MCF 10A (cell line): ENCODE measurements at places on chromosomes 1 and 21. TPM values are rescaled to one million over a fixed set of nuclear protein-coding genes. Genes with fewer than 3 reads are reported as not detected.

The CYYR1 gene
- total RNA-seq, result not detected in 2 replicates

The ADCY10 gene
- 0.12 and 0.35 TPM in 2 replicates for total RNA-seq

The SPRR1A gene
- not detected in 2 replicates for total RNA-seq

The WNT3A gene
- 0.10 TPM in 1 of 2 replicates, not detected in the other for total RNA-seq

The LRRC39 gene
- 0.65 and 0.74 TPM in 2 replicates for total RNA-seq

The DNAJC28 gene
- total RNA-seq, result 0.28 and 0.39 TPM in 2 replicates

The PPP1R8 gene
- total RNA-seq, result 48.6 and 51.1 TPM in 2 replicates

The VCAM1 gene
- total RNA-seq, result not detected in 2 replicates

The ZNF648 gene
- total RNA-seq, result not detected in 2 replicates

The BCL2L15 gene
- 0.27 and 2.3 TPM in 2 replicates for total RNA-seq

The DRAXIN gene
- total RNA-seq, result 0.05 and 0.07 TPM in 2 replicates

The STUM gene
- total RNA-seq, result 0.37 and 0.56 TPM in 2 replicates

The RNU1-4 gene
- total RNA-seq, result 1,539 and 1,606 TPM in 2 replicates

The PRDM16 gene
- total RNA-seq, result not detected in 2 replicates

The OR2L13 gene
- not detected in 2 replicates for total RNA-seq

The KCNT2 gene
- total RNA-seq, result 1.2 and 1.5 TPM in 2 replicates

The GPN2 gene
- 38.9 and 39.7 TPM in 2 replicates for total RNA-seq

The DCDC2B gene
- not detected in 2 replicates for total RNA-seq

The SLC37A1 gene
- total RNA-seq, result 4.9 and 7.6 TPM in 2 replicates

The USH2A gene
- not detected in 2 replicates for total RNA-seq

The GBP6 gene
- not detected in 2 replicates for total RNA-seq

The SPATA46 gene
- total RNA-seq, result not detected in 2 replicates

The IL12RB2 gene
- not detected in 2 replicates for total RNA-seq

The KRTAP19-3 gene
- not detected in 2 replicates for total RNA-seq

The OR2T2 gene
- total RNA-seq, result not detected in 2 replicates

The DYNLT5 gene
- not detected in 2 replicates for total RNA-seq

The CNR2 gene
- total RNA-seq, result not detected in 2 replicates

The NPPA gene
- not detected in 2 replicates for total RNA-seq

The TTLL10 gene
- total RNA-seq, result not detected in 2 replicates

The MTMR11 gene
- 23.8 and 33.5 TPM in 2 replicates for total RNA-seq

The PTGER3 gene
- total RNA-seq, result not detected in 2 replicates

The MTX1 gene
- 64.6 and 67.4 TPM in 2 replicates for total RNA-seq

The CD101 gene
- 0.37 and 0.42 TPM in 2 replicates for total RNA-seq

The AIRE gene
- not detected in 2 replicates for total RNA-seq

The KRTAP19-1 gene
- total RNA-seq, result not detected in 2 replicates

The CD244 gene
- not detected in 2 replicates for total RNA-seq

The FH gene
- 136 and 215 TPM in 2 replicates for total RNA-seq

The TSSK3 gene
- 2.0 and 2.3 TPM in 2 replicates for total RNA-seq

The PMVK gene
- 57.7 and 68.9 TPM in 2 replicates for total RNA-seq

The HCRTR1 gene
- not detected in 2 replicates for total RNA-seq

The GPR37L1 gene
- total RNA-seq, result not detected in 2 replicates

The F3 gene
- total RNA-seq, result 173 and 296 TPM in 2 replicates
